Lower leg skin (tissue), 4 donors: ENCODE measurements at places on chromosomes 2 and 18.

DNA sequence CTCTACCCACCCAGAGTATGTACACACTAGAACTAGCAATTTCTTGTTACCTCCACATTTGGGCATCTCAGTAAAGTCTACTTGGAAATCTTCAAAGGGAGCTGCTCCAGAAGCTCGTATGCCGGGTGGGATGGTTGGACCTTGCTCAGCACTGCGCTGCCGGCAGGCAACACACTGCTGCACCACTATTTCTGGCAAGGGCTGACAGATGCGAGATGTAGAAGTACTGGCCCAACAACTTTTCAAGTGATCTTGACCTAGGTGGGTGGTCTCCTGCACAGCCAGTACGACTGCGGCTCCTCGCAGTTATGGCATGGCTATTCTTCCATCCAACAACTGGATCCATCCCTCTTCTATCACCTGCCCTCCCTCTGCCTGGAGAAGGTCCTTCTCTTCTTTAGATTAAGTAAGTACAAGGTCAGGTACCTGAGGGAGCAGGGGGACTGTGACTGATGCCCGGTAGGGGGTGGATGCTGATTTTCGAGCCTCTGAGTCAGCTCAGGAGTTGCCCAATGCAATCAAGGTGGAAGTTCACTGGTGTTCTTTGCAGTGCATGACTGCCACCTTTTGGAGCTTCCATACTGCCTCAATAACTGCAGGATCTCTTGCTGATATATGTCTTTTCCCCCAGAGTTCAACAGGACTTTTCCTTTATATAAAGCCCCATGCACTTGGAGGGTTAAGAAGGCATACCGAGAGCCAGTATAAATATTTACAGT, 100.4 kb upstream of the SLC1A4 start:
- DNase-seq = peak; percentile 70

DNA sequence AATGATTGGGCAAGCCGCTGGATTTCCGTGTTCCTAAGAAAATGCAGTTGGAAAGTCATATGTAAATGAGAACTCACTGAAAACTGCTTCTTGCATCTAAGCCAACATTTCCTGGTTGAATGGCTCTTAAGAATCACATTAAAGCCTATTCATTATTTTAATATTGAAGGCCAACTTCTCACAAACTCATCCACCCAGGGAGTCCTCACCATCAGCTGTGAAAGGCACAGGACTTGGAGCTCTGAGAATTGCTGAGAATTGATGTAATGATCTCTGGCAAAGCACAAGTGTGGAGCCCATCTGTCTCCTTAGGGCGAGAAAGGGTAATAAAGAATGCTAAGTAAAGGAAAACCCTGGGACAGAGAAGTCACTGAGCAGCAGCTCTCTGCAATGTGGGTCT, 55.9 kb upstream of the APCDD1 start:
- DNase-seq = no peak

DNA sequence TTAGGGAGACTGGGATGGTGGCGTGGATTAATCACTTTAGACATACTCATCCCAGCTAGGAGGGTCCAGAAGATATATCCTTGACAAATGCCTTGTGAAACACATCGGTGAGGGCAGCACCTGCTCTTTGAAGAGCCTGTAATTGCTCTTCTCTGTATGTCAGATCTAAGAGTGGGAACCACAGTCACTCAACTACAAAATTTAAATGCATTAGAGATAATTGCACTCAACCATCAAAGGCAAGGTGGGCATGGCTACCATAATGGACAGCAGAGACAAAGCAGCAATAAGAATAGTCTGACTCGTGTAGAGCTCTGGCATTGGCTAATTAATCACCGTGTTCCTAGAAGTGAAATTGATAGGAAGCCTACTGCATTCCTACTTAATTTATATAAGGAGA, 96.8 kb downstream of the ERBB4 start:
- DNase-seq = no peak

- DNase-seq = no peak
Observed at GRCh38 chr2:40129725-40130124, 322.2 kb downstream of the SLC8A1 start.

DNA sequence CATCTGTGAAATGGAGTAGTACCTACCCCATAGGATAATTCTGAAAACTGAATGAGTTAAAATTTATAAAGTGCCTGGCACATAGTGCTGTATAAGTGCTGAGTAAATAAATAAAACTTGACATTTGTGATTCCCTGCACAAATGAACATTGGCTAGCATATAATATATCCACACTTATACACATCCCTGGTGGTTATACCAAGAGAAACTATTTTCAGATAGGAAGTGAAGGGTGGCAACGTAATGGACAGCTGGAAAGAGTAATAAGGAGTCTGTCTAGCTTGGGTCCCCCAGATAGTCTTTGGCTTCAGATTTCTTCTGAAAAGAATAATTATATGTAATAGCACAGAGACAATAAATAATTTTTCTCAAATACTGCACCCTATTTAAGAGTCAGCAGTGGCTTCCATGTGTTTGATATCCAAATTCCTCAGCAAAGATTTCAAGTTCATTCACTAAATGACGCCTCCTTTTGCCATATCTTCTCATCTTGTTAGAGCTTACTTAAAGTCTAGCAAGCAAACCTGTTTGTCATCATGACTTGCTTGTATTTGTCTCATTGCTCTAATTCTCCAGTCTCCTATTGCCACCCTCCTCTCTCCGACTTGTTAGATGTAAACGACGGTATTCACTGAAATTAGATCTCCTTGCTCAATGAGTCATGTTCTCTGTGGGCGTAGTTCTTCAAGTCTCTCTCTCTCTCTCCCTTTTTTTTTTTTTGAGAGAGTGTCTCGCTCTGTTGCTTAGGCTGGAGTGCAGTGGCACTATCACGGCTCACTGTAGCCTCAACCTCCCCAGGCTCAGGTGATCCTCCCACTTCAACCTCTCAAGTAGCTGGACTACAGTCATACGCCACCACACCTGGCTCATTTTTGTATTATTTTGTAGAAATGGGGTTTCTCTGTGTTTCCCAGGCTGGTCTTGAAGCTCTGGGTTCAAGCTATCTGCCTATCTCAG, 8.7 kb upstream of the ADGRF3 start:
- no peak for DNase-seq

- DNase-seq = no peak
Observed at GRCh38 chr2:127423880-127424279, 5.7 kb downstream of the PROC start.

- no peak for DNase-seq
Observed at GRCh38 chr2:232203166-232203891, 175.2 kb upstream of the ALPP start.

DNA sequence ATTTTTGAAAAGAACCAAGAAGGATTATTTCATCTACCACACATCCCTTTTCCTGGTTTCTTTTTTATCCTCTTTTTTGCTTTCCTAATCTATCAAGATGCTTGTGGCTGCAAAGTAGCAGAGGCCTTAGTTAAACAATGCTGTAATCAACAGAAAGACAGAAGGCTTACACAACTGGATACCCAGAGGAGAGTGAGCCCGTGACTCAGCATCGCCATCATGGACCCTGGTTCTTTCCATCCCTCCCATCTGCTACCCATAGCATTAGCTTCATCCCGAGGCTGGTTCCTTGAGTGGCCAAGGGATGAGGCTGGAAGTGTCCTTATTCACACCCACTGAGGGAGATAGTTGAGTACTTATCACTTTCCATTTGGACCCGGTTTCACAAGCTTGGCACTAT, 7.5 kb upstream of the HAAO start:
- DNase-seq = no peak

- DNase-seq = no peak
Observed at GRCh38 chr2:20625491-20626391, 25.2 kb downstream of the HS1BP3 start.

- no peak for DNase-seq
Observed at GRCh38 chr18:59951591-59951990, 51.8 kb downstream of the PMAIP1 start.

- DNase-seq = no peak
Observed at GRCh38 chr2:62393293-62393692, 112.7 kb downstream of the TMEM17 start.

- DNase-seq = no peak
Observed at GRCh38 chr2:241739651-241740050, 5.2 kb downstream of the D2HGDH start.

DNA sequence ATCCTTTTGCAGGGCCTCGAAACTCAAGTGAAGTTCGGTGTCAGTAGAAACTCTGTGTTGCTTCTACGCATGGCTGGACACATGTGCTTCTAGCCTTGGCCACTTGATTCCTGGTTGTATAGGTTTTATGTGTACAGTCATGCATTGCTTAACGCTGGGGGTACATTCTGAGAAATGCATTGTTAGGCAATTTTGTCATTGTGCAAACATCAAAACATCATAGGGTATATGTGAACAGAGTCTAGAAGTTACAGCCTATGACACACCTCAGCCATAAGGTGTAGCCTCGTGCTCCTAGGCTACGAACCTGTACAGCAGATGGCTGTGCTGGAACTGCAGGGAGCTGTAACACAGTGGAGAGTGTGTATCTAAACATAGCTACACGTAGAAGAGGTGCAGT, 39.4 kb downstream of the TMEM18 start:
- no peak for DNase-seq

DNA sequence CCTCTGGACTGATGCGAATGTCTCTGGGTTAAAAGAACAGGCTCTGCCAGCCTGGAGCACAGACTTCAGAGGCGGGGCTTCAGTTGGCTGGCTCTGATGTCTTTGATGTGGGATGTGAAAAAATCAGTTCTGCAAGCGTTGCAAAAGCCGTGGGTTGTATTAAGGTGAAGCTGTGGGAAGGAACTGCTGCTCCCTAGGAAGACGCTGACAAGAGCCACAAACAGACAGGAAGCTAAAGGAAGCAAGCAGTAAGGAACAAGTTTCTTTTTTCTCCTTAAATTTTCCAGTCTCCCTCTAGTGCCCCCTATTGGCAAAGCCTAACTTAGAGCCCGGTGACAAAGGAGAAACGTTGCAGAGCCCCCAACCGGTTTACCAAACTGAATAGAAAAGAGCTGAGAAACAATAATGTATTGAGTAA, 239.0 kb downstream of the CCDC178 start:
- peak; percentile 65 for DNase-seq

DNA sequence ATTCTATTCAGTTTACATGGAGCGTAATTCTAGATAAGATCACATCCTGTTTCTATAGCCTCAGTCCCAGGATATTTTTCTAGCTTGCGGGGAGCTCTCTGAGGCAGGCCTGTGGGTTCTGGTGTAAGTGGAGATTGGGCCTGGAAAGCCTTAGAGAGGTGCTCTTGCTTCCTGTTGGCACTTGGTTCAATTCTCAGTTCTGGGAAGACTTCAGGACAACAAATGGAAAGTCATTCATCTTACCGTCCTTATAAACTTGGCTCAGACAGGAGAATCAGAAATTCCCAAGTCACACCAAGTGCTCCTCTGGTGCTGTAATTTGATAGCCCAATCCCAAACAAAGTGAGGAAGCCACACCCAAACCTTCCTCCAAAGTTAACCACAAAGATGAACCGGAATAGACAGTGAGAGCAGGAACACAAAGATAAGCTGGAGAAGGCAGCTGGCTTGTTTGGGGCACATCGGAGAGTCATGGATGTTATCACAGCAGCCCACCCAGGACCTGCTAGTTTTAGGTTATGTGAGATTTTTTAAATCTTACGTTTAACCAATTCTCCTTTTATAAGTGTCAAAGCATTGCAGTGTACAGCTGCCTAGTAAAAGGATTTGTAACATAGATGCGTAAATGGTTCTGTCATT, 144.3 kb upstream of the MAP3K20 start:
- no peak for DNase-seq

DNA sequence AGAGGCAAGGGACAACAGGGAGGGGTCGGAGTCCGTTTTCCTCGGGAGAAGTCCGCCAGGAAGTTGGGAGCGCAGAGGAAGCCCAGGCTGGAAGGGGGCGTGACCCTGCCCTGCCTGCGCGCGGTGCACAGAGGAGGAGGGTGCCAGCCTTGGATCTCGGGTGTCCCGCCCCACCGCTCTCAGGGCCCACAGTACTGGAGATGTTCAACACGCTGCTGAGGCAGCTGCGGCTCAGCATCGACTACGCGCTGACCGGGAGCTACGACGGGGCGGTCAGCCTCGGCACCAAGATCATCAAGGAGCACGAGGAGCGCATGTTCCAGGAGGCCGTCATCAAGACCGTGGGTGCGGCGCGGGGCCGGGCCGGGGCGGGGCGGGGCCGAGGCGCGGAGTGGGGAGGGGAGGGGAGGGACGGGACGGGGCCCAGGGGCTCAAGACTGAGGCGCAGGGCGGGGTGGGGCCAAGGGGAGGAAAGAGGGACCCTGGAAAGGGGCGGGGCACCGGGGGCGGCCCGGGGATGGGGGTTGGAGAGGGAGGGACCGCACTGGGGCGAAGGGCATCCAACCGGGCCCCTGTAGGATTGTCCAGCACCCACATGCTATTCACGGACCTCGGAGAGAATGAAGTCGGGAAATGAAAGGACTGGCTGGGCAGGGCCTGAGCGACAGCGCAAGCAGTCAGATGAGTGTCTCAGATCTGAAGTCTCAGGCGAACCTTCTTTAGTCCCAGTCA, 36.6 kb downstream of the POMC start:
- DNase-seq = no peak

GRCh38 chr2:129903586-129904425, 75.7 kb upstream of the RAB6C start:
- no peak for DNase-seq

GRCh38 chr2:45821558-45822271, 170.2 kb downstream of the PRKCE start:
- DNase-seq = peak; percentile 85

DNA sequence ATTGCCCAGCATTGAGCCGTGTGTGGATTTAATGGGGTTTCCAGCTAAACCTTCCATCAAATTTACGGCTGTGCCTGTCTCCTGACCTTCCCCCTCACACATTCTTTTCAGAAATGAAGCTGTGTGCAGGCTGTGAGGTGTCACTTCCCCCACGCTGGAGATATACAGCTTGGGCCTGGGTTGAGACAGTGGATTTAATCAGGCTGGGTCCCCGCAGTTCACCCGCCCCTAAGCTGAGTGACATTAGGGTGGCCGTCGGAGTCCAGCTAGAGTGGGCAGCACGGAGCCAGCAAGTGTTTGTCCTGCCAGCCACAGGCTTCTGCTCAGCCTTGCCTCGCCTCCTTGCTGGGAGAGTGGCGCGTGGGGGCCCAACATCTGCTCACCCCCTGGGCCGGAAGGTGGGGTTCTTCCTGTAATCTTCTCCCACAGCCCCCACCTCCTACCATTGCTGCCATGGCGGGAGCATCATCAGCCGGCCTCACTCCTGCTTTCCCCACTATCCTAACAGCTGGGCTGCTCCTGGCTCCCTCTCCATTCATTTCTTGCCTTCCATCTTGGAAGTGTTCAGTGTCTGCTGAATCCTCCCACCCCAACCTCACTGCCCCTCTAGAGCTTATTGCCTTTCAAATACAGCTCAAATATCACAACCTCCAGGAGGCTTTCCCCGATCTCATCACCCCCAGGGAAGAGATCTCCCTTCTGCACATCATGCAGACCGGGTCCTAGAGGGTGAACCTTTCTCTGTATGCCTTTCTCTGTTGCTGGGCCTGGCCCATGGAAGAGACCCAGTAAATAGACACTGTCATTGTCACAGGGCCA, 149.0 kb downstream of the GLI2 start:
- no peak for DNase-seq

DNA sequence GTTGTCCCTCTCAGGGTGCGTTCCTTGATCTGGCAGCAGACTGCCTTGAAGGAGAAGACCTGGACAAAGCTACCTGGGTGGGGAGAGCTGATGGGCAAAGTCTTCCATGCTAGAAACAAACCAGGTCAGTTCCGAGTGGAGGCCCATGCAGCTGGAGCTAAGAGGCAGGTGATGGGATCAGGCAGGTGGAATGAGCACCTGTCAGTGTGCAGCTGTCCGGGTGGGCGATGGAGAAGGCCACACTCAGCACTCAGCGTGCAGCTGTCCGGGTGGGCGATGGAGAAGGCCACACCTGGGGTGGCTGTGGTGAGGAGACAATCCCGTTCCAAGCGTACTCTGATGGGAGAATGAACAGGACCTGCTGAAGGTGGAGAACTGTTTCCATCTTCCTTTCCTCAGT, 237.3 kb upstream of the MYT1L start:
- DNase-seq = no peak
